Fibroblast of skin of scalp (primary cell): ENCODE measurements at places on chromosomes 5 and 9.

DNA sequence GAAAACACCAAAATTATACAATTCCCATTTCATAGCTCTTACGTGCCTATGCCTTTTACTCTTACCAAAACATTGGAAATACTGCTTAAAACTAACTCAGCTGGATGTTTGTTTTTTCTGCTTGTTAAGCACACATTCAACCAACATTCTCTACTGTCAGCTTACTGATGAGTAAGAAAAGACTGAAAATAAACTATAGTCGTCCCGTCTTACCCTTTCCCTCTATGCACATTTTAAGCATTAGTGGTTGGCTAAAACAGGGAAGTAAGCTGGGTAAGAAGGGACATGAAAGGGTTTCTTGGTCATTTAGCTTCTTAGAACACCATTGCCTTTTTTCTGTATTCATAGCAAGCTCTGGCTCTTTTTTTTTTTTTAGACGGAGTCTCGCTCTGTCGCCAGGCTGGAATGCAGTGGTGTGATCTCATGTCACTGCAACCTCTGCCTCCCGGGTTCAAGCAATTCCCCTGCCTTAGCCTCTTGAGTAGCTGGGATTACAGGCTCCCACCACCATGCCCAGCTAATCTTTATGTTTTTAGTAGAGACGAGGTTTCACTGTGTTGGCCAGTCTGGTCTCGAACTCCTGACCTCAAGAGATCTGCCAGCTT, 232.1 kb upstream of the PCSK5 start:
- DNase-seq: peak; percentile 58

DNA sequence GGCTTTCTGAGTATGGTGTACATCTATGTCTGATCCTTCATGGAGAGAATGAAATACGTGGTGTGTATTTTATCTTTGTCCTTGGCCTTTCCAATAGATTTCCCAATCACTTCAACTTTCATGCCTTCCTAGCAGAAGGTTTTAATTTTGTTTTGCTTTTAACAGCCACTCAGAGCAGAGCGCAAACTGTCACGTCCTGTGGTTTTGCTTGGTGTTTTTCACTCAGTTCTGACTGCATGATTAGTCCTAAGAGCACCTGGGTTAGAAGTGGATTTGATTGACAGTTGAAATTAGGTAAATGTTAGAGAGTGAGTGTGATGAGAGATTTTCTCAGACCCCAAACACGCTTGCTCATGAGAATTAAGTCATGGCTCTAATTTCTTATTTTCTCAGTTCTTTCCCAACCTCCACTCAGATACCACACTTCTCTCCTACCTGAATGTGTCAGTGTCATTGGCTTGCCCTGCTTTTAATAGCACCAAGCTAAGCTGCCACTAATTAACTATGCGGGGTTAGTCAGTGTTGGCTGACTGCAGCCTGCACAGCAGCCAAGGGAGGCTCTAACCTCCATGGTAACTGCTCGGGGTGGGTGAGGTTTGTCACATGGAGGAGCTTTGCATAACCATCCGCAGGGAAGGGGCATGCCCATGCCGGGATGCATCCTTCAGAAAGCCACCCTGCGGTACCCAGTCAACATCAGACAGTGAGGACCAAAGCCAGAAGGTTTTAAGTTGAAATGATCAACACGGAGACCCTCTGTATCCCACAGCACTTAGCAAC, 173.4 kb downstream of the NR3C1 start:
- DNase-seq: peak; percentile 56

DNA sequence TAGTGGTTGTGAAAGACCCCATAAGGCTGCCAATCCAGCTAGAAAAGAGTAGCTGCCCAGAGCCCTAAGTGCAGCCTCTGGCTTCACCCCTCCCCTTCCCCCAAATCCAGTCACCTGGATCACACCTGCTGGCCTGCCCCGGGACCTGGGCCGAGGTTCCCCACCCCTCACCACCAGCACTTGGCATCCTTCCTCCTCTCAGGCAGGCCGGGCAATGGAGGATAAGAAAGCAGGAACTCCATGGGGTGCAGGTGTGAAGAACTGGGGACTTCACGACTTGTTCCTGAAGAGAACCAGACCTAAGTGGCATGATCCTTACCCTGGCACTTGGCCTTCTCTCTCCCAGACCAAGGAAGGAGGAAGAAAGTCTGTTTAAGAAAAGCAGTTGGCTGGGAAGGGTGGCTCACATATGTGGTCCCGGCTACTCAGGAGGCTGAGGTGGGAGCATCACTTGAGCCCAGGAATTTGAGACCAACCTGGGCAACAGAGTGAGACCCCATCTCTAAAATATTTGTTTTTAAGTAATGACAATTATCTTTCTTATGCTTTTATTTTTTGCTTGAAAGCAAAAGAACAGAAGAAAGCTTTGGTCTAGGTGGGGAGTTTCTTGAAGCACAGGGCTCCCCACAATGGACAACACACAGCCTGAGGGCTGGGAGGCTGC, 131.1 kb downstream of the PAX5 start:
- DNase-seq: no peak

GRCh38 chr9:70835323-70835722, 286.1 kb downstream of the TRPM3 start:
- DNase-seq: no peak

GRCh38 chr5:170296935-170297588, 515 bp downstream of the LCP2 start:
- no peak for DNase-seq

DNA sequence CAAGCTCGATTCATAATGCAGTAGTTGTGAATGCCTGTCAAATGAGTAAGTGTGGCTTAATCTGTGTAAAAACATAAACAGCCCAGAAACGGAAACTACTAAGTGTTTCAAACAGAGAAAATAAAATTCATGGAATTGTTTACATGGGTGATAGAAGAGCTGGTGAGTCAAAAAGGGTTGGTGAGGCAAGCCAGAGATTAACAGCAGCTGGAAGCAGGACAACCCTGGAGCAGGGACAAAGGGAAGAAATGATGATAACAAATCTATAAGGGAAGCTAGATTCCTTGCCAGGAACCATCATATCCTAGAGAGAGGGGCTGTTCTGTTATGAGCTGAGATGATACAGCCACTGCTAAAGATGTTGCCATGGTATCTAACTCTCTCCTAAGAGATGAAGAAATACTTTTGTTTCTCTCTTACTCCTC, 18.0 kb upstream of the PRR16 start:
- peak; percentile 95 for DNase-seq

DNA sequence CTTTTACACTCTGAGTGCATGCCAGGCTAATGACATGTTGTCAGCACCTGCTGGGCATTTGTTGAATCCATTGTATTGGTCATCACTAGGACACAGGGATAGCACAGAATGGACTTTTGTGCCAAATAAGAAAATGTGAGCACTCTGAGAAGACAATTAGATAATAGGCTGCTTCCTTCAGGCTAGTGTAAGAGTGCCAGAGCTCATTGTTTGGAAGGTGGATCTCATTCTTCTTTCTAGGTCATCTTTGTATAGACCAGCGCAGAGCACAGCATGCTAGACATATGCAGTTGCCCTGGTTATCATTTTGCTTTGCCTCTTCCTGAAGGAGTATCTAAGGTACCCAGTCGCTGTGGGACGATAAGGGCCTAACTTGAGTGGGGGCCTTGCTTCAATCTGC, 493.4 kb upstream of the COX7C start:
- no peak for DNase-seq

GRCh38 chr5:173331956-173332479, 3.8 kb upstream of the STC2 start:
- DNase-seq: peak; percentile 93

DNA sequence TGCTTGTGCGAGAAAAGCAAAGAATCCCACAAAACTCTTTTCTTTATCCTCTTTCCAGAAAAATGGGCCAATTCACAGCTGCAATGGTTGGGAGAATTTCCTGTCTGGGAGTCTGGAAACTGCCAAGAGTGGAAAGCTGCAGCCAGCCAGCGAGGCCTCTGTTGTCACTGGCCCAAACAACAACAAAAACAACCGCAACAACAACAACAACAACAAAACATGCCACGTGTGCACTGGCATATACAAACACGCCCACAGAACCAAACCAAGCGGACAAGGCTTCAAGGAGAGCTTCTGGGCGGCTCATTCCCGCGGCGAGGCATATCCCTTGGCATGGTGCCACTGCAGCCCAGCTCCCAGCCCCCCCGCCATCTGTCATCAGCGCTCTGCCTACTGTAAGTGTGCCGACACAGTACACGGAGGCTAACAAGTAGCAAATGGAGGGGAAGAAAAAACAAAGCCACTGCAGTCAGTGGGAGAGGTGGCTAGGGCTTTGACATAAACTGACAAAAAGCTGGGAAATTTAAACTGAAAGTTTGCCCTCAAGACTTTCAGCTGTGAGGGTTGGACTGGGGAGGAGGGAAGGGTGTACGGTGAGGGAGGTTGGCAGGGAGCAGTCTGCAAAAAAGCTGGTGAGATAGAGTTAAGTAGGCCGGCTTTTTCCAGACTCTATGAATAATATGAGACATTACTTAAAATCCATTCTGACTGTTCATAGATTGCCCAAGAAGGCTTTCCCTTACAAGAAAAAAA, 165.0 kb upstream of the ZNF462 start:
- DNase-seq: peak; percentile 85

DNA sequence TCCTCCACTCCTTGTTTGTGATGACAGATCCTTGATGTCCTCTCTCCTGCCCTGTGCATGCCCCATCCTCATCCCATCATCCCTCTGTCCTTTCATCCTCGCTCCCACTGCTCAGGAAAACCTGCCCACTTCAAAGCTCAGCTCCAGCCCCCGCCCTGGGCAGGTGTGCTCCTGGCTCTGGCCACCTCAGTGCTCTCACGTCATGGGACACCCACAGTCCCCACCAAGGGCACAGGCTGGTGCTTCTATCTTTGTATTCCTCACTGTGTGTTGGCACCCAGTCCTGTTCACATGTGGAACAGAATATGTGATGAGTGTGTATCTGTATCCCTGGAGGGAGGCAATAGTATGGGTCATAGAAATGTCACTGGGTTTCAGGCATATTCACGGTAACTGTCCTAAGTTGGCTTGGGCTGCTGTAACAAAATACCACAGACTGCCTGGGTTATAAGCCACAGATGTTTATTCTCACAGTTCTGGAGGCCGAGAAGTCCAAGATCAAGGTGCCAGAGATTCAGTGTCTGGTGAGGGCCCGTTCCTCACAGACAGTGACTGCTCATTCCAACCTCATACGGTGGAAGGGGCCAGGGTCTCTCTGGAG, 13.5 kb downstream of the GFPT2 start:
- DNase-seq: peak; percentile 29

- no peak for DNase-seq
These were observed 181.8 kb downstream of the GLIS3 start for GRCh38 chr9:4117835-4118610.

GRCh38 chr9:114231273-114231672, 75.9 kb downstream of the COL27A1 start:
- no peak for DNase-seq

DNA sequence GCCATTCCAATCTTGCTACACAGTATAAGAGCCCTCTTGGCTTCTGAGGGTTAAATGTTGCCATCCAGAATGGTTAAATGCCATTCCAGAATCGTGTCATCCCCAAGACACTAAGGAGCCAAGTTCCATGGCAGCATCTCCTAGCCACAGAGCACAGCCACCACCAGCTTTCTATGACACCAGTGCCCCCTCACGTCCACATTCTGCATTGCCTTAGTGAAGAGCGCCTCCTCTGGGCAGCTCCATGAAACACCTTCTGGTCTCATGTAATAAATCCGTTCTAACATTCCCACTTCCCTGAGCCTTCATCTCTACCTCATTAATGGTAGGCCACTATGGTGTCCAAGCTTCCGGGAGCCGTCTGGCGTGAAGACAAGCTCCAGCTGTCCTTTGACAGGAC, 12.4 kb downstream of the CBY3 start:
- DNase-seq: peak; percentile 53

GRCh38 chr9:101167490-101168134, 139.1 kb downstream of the PLPPR1 start:
- no peak for DNase-seq

- no peak for DNase-seq
These were observed 98.5 kb downstream of the ZCCHC7 start for GRCh38 chr9:37218800-37219425.

GRCh38 chr5:142613271-142613671, 72.6 kb downstream of the FGF1 start:
- DNase-seq: peak; percentile 72

DNA sequence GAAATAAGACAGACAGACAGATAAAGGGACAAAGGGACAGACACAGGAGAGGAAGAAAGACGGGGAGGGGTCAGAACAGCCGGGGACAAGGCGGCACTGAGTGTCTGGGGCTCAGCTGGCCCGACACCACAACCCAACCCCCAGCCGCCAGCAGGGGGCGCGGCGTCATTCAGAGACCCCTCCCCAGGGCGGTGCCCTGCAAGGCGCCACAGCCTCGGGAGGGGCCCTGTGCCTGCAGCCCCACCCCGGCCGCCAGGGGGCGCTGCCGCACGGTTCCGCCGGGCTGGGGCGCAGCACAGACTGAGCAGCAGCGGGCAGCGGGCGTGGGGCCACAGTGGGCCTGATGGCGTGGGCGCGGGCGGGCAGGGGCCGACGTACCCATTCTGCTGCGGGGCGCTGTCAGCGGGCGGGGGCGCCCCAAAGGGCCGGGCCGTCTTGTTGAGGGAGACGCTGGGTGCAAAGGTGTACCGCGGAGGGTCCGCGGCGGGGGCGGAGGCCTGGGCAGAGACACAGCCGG, 5.9 kb downstream of the PDLIM7 start:
- DNase-seq: peak; percentile 72

GRCh38 chr9:126702151-126703001, 88.6 kb downstream of the LMX1B start:
- DNase-seq: no peak

DNA sequence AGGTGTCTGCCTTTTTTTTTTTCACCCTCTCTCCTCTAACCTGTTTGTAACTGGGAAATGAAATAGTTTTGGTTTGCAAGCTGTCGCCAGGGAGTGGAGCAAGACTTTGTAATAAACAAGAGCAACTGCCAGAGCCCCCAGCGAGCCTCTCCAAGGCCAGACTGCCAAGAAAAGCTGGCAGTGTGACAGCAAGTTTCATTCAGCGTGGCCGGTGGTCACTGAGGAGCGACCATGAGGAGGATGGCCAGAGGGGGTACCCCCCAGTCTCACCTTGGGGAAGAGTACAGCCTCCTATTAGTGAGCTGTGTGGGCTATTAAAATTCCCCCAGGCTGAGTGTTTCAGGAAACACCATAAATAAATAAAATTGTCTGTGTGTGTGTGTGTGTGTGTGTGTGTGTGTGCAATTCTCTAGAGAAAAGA, 49.9 kb downstream of the ZFAND5 start:
- peak; percentile 53 for DNase-seq

DNA sequence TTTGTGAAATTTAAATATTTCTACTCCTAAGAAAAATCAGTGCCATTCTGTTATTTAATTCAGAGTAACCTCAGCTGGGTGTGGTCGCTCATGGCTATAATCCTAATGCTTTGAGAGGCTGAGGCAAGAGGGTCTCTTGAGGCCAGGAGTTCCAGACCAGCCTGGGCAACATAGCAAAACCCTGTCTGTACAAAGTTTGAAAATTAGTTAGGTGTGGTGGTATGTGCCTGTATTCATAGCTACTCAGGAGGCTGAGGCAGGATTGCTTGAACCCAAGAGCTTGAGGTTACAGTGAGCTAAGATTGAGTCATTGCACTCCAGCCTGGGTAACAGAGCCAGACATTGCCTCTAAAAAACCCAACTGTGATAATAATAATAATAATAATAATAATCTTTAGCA, 44.8 kb upstream of the CNTLN start:
- no peak for DNase-seq

- peak; percentile 53 for DNase-seq
These were observed 8.9 kb downstream of the DNLZ start for GRCh38 chr9:136354592-136355085.

- DNase-seq: peak; percentile 61
These were observed 68.5 kb upstream of the FBXW11 start for GRCh38 chr5:172074896-172075295.

GRCh38 chr5:164941132-164941531, 1435.7 kb downstream of the MAT2B start:
- no peak for DNase-seq

GRCh38 chr5:100496296-100496695, 38.9 kb upstream of the FAM174A start:
- DNase-seq: no peak
